Smooth muscle cell of trachea (primary cell): ENCODE measurements at places on chromosomes 16 and 17. TPM values are rescaled to one million over a fixed set of nuclear protein-coding genes. Genes with fewer than 3 reads are reported as not detected.

C1QTNF8 gene
- total RNA-seq, result not detected in 2 replicates

KRT33A gene
- not detected in 2 replicates for total RNA-seq

CSHL1 gene
- total RNA-seq, result 0.15 TPM in 1 of 2 replicates, not detected in the other

HSD17B2 gene
- total RNA-seq, result 0.17 TPM in 1 of 2 replicates, not detected in the other

NUTF2 gene
- 141 and 205 TPM in 2 replicates for total RNA-seq

KRT17 gene
- 1.5 and 15.1 TPM in 2 replicates for total RNA-seq

FZD2 gene
- total RNA-seq, result 22.7 and 35.1 TPM in 2 replicates
